ENCODE measurements at places on chromosomes 5 and 9.

- DNase-seq: no peak
Observed at GRCh38 chr9:95103281-95103771, 214.2 kb downstream of the FANCC start.

DNA sequence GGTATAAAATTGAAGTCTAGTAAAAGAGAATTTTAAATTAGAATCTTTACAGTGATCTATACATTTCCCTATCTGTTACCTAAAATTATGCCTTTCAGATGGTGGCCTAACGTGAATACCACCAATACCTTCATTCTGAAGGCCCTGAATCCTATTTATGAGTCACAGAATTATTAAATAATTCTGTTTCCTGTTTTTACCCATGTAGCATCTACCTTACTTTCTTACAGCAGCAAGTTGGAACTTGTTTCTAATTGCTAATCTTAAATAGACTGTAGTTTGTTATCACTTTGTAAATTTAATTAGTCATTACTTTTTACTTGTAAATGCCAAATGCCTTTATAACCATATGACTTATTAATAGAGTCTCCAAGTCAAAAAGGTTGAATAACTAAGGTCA is 135.0 kb downstream of the PDE4D start:
- DNase-seq: no peak

GRCh38 chr5:112116371-112116770 is 302.7 kb downstream of the EPB41L4A start:
- no peak for DNase-seq

GRCh38 chr9:81375187-81376100 is 313.9 kb downstream of the TLE1 start:
- no peak for DNase-seq

DNA sequence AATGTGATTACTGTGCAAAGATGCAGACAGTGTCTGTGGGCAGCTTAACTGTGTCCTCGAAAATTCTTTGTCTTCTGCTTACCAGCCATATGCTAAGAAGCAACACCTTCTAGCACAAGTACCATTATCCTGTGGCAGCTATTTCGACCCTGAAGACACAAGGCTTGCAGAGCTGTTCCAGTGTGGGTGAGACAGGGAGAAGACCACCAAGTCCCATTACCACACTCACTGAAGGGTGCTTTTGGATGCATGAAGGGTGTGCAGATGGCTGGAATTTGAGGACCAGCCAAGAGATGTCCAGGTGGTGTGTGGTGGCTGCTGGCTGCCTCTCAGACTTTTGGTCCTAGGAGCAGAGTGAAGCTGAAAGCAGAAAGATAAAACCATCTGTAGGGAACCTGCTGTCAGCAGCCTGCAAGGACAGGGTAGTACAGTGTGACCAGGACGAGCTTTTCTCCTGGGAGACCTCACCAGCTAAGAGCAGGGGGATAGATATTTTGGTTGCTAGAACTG is 161.8 kb downstream of the ICE1 start:
- no peak for DNase-seq

- no peak for DNase-seq
Observed at GRCh38 chr9:91572811-91573210, 149.2 kb upstream of the NFIL3 start.

DNA sequence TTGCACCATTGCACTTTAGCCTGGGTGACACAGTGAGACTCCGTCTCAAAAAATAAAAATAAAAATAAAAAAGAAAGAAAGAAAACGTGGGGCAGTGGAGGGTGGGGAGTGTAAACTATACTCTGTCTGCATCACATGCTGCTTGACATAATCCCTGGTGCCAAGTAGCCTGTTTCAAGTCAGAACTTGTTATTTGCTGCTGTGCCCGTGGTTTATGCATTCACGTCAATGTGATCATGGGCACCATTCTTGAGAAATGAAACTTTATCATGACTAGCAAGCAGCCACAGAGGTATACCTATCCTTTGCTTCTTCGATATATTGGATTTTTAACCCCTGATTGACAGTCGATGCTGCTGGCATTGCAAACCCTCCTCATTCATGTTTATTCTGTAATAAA is 4.1 kb upstream of the SMU1 start:
- DNase-seq: no peak

GRCh38 chr5:103414604-103415003 is 148.0 kb downstream of the NUDT12 start:
- no peak for DNase-seq

DNA sequence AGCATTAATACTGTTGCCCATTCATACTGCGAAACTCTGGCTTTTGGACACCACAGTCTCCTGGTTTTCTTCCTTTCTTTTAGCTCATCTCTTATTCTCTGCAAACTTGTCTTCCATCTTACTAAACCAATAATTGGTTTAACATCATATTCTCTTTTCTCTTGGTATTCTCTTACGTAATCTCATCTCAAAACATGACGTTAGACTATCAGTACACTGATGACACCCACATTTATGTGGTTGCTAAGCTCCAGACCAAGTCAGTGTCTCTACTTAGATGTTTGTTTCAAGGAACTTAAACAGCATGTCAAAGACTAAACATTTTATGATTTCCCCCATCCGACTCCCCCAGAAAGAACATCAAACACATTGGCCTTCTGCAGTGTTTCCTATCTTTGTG is 2.1 kb downstream of the PRRC1 start:
- DNase-seq: no peak
